Epithelial cell of esophagus (primary cell): ENCODE measurements at places on chromosomes 1 and 21.

DNA sequence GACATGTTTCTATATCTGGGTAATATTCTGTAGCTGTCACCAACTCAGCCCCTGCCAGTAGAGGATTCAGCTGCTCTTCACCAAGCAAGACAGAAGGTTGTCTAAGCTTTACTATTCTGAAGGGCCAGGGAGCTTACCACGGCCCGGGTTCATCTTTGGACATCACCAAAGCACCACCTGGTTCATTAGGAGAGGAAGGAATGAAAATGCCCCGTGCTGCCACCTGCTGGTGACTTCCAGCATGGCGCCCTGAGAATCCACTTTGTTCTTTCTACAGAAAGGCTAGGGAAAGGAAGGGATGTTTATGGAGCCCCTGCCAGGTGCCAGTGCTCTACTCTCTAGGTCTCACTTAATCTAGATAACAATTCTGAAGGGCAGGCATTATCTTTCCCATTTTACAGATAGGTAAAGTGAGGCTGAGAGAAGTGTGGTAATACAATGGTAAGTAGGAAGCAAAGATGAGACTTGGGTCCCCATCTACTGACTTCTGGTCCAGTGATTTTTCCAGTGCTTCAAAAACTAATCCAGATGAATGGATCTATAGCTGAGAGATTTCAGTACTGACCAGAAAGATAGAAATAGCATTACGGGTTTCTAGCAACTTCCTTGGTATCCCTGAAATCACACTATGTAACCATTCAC, 79.5 kb downstream of the BEND5 start:
- peak; percentile 54 for DNase-seq

GRCh38 chr1:244672946-244673682, 20.2 kb downstream of the DESI2 start:
- DNase-seq: no peak

DNA sequence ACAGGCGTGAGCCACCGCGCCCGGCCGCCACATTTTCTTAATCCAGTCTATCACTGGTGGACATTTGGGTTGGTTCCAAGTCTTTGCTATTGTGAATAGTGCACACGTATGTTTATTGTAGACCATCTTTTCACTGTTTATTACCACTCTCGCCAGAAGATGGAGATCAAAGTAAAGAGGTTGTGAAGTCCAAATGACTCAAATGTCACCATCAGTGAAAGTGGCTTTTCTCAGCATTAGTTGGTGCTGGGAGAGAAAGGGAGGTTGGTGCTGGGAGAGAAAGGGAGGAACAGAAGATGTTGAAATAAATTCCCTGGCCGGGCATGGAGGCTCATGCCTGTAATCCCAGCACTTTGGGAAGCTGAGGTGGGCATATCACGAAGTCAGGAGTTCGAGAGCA, 10.4 kb upstream of the UHMK1 start:
- no peak for DNase-seq

DNA sequence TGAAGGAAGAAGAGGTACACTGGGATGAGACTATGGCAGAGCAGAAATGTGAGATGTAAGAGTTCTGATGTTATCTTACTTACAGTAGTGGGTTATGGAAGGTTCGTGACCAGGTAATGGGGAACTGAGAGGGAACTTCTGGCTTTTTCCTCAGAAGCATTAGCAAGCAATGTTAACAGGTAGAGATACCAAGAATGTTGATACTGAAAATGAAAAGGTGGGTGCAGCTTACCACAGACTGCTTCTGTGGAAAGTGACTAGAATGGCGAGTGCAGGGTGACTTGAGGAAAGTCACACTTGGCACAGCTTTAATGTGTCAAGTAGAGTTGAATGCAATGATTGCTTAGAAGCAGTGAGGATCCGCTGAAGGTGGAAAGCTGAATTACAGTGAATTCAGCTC, 70.8 kb downstream of the PLA2G4A start:
- DNase-seq: no peak

DNA sequence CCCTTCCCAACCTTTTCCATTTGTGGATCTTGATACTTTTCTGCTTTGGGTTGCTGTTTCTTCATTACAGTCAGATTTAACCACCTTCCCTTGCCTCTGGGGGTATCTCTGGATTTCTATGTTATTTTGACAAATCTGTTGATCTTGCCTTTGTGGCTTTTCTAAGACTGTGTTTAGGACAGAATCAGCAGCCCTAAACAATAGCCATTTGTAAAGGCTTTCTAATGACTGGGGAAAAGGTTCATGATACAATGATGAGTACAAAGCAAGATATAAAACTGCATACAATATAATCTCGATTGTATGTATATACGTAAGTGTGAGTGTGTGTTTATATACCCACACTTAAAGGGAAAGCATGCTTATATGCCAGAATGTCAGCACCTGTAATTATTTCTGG, 27.8 kb downstream of the FAM20B start:
- DNase-seq: no peak

- DNase-seq: peak; percentile 77
Observed at GRCh38 chr1:21614419-21615115, 54.6 kb downstream of the RAP1GAP start.

DNA sequence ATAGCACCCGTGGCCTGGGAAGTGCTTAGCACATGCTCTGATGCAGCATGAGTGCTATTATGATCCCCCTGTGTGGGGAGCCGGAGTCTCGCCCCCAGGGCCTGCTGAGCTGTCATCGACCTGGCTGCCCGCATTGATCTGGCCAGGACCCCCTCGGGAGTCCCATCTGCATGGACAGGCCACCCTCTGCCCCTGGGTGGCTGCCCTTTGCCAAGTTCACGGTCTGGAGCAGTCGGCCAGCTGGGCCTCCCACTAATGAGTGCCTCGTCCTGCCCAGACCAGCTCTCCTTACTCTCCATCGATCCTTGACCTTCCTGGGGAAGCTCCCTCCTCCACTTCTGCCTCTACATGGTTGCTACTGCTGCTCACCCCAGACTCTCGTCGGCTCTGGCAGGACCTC, 121.8 kb upstream of the RUNX3 start:
- DNase-seq: no peak

- DNase-seq: no peak
Observed at GRCh38 chr1:11458811-11459275, 20.1 kb upstream of the DISP3 start.

GRCh38 chr1:44500181-44501046, 95.4 kb downstream of the RNF220 start:
- DNase-seq: peak; percentile 24

- peak; percentile 19 for DNase-seq
Observed at GRCh38 chr1:219128957-219129356, 44.7 kb upstream of the LYPLAL1 start.

DNA sequence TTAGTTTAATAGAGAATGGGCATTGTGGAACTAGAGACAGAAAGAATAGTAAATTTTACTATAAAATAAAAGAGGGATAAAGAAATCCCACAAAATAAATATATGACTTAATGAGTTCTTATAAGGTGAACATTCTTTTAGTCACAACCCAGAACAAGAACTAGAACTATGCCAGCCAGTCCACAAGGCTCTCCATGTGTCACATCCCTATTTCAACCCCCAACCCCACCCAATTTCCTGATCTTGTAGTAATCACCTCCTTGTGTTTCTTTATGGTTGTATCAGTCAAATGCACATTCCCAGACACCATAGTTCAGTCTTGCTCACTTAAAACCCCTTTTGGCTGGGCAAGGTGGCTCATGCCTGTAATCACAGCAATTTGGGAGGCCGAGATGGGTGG, 662.3 kb upstream of the CAMK1G start:
- DNase-seq: peak; percentile 60

GRCh38 chr1:32413507-32414185, 19.4 kb upstream of the BSDC1 start:
- DNase-seq: peak; percentile 60

- DNase-seq: no peak
Observed at GRCh38 chr1:117414943-117415342, 47.7 kb downstream of the MAN1A2 start.
